ENCODE measurements at places on chromosomes 6 and 20. TPM values are rescaled to one million over a fixed set of nuclear protein-coding genes. Genes with fewer than 3 reads are reported as not detected.
A peak's percentile ranks its signal among the peaks of the same experiment; 100 is the strongest.

DNA sequence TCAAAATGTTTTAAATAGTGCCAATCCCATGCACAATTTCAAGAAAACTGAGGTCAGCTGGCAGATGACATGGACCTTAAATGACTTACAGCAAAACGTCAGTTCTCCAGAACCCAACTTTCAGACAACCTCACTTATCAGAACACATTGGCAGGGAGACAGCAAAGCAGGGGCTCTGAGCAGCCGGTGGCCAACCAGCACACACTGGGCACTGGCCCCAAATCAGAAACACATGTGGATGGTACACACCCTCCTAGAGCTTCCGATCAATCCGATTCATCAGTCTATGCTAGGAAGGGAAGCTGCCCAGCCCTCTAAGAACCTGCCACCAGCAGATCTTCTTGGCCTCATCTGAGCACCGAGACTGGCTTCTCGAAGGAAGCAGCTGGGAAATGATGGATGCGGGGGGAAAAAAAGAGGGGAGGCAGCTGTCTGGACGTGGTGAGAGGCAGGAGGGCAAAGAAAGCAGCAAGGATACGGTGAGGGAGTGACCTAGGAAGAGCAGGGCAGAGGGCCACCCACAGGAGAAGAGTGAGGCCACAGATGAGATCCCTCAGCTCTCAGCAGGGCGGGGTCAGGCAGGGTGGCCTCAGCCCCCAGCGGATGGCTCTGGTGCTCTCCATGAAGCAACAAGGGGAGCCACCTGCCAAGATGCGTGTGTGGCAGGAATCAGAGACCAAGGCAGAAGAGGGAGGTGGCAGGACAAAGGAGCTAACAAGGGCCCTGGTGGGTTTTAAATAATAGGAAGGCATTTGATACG lies 32.9 kb downstream of the TAF4 start:
- DNase-seq, result no peak

GRCh38 chr20:54474866-54475265 lies 527 bp upstream of the DOK5 start:
- no peak for DNase-seq

DNA sequence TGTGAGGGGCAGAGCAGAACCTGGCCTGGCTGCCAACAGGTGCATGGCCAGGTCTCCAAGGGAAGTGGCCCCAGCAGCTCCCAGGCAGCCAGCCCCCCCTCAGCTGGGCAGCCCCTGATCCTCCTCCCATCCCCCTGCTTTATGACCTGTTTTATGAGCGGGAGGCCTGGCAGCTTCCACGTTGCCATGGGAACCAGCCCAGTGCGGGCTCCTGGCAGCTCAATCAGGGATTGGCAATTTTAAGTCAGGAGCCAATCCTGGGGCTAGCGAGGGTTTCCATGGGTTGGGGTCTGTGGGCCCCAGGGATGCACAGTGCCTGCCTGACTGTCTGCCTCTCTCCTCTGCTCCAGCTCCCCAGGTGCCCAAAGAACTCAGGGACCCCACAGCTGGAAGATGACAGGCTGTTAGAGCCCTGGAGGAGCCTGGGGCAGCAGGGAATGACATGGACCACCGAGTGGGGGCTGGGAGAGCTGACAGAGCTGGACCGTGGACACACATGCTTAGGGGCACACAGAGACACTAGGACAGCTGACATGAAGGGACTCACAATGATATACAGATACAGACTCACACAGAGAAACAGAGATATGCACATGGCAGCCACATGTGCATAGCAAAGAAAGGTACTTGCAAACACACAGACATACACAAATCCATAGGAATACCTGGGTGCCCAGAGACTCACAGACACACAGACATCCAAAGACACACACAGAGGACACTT lies 56.5 kb upstream of the SIRPA start:
- no peak for DNase-seq

DNA sequence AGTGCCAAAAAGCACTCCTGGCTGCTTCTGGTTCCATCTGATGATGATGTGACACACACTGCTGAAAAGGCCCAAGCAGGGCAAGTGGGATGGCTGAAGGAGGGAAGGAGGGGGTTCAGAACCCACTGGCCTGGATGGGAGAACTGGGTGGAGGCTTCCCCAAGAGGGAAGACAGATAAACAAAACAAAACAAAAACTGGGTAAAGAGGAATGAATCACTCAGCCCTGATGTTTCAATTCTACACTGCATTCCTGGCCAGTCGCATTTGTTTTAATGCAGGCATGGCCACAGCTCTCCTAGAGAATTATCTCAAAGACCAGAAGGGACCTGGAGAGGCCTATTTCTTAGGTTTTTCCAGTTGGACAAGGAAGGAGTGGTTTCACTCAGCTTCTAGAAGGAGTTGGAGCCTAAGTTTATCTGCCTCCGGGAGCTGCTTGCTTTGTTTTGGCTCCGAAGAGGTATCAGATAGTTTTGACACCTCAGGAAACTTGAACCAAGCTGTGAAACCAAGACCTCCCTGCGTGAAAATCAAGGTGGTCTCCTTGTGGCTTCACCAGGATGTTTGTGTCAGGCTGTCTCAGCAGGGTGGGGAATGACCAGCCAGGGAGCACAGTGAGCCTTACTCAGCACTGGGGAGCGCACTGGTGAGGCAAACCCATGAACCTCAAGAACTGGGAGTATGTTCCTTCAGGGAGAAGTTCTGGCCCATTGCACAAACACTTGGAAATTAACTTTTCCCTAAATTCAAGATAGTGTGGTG lies 16.1 kb downstream of the TTPAL start:
- peak; percentile 54 for DNase-seq

GRCh38 chr6:131215219-131215618 lies 80.0 kb downstream of the AKAP7 start:
- no peak for DNase-seq

SLA2 gene
- polyA plus RNA-seq, result not detected
